ENCODE measurements at places on chromosomes 1 and 21.

DNA sequence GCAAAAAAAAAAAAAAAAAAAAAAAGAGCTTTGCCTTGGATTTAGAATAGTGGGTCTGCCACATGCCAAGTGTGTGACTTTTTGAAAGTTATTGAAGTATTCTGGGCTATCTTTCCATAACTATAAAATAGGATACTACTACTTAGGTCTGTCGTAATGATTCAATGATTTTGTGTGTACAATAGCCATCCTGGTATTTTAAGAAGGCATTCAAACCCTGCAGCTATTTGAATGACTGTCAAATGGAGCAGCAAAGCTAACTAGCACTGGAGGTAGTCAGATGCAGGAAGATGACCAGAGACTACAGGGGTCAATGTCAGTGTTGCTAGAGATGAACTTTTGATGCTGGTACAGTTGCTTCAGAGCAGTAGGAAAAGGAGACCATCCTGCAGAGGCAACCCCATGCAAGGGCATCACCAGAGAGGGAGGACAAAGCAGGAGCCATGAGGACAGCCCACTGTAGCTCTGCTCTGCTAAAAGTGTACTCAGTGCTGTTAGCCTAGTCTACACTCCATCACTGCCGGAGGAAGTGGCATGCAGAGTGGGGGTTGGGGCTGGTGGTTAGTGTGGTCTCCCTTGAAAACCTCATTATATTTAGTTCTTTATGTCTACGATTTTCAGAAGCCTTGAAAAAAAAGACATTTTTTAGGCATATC is 29.0 kb downstream of the DUSP10 start:
- no peak for DNase-seq

- DNase-seq = no peak
Observed at GRCh38 chr1:150127868-150128267, 21.8 kb upstream of the PLEKHO1 start.

- DNase-seq = no peak
Observed at GRCh38 chr1:8118031-8118451, 91.9 kb upstream of the ERRFI1 start.

DNA sequence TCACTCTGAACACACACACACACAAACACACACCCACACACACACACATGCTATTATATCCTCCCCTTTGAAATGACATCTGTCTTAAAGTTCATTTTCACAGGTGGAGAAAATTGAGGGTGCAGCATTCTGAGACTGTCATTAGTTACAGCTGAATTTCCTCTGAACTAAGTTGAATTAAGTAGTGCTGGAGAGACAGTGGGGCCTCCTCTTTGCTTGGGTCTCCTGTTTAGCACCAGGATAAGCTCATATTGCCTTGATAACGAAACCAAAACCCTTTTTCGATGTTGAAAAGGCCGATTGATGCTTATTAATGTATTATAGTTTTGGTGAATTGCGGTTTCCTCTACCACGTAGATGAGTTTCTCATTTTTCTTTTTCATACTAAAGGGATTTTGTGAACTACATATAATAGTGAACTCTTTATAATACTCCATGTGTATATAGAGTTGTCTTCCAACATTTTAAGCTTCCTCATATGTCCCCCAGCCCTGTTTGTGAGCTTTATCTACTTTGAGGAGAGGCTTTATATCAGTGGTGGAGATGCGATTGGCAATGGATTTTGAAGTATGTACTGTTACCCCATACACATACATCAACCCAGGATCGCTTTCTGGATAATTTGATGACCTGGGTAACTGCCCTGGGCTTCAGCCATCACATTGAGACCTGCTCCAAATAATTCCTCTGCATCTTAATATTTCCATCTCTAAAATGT is 17.4 kb downstream of the DYNLT5 start:
- no peak for DNase-seq

DNA sequence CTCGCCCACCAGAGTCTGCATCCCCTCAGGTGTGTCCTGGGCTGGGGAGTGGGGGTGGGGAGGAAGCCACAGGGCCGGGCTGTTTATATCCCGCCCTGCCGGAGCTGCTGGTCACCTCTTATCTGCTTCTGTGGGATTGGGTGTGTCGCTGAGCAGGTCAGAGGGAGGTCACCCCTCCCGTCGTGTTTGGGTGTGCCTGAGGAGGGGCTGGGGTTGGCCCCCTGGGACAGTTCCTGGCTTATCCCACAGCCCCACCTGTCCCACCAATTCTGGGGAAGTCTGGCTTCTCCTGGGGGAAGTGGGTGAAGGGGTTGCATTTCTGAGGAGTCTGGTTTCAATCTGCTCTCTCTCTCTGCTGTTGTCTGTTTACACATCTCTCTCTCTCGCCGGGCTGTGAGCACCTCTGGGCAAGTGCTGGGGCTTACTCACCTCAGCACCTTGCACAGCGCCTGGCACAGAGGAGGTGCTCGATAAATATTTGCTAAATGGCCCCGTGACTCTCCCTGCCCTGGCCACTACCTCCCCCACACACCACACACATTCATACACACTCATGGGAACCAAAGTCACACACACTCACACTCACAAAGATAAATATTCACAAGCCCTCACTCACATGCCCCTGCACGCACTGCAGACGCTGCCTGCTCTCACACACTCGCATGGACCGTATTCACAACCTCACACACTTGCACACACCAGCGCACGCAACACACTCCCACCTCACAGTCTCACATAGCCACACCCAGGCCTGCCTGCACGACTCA is 8.3 kb downstream of the ELF3 start:
- DNase-seq = no peak

DNA sequence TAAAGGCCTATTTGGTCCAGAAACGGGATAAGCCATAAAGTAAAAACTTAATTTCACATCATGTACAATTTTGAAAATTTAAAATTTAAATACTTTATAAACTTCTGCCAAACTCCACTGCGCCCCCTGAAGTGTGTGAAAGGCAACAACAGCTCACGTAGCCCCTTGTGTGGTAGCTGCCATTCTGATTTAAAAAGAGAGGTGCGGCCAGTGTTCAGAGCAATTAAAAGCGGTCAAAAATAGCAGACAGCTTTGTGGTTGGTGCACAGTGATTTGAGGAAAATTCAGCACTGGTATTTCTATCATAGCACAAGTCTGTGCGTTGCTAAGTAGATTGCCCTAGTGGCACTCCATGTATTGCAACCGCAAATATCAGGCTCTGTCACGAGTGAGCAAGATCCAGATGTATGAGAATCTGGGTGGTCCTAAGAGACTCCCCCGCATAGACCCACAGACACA is 122.5 kb downstream of the ATG4C start:
- no peak for DNase-seq

GRCh38 chr1:193769651-193770050 is 583.2 kb upstream of the B3GALT2 start:
- DNase-seq = no peak

DNA sequence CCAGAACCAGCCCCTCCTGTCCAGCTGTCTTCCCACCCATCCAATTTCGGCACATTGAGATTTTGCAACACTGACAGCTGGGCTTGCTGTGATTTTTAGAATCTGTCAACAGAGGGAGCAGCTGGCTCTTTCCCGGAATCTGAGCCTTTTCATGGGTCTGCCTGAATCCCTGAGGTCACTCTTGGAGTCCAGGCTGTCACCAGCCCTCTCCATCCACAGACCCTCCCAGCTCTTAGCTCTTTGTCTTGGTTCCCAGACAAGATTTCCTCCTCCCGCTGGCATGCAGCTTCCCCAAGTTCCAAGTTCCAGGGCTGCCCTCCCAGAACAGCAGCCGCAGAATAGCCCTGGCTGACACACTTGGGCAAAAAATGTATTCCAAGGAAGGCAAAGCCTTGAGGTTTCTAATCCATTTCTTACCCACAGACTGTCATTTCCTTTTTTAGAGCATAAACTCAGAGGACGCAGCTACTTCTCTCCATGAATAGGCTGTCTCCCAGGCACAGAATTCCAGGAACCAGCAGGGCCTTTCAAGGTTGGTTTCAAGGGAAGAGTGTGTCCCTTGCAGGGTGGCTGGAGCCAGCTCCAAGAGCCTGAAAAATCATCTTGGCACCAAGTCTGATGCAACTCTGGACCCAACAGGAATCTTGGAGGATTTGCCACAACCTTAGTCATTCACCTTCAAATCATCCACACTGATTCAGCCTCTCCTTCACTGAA is 7.1 kb upstream of the TMEM61 start:
- DNase-seq = no peak

DNA sequence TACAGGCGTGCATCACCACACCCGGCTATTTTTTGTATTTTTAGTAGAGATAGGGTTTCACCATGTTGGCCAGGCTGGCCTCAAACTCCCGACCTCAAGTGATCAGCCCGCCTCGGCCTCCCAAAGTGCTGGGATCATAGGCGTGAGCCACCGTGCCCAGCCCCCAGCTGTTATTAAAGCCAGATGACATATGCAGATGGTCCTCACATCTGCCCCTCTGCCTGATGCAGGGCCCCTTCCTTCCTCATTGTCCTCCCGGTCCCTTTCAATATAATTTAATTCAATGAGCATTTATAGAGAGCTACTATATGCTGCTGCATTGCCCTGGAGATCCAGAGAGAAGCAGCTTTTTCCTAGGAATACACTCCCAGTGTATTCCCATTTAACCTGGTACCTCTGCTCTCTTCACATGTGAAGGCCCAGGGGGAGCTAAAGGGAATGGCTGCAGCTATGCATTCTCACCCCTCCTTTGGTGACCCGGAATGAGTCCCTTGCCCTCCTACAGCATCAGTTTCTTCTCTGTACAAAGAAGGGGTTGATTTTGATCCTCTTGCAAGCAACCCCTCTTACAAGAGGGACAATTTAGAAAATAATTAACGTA is 55.6 kb downstream of the L1TD1 start:
- no peak for DNase-seq

- DNase-seq = peak; percentile 93
Observed at GRCh38 chr1:109298666-109299557, 7.9 kb downstream of the MYBPHL start.

DNA sequence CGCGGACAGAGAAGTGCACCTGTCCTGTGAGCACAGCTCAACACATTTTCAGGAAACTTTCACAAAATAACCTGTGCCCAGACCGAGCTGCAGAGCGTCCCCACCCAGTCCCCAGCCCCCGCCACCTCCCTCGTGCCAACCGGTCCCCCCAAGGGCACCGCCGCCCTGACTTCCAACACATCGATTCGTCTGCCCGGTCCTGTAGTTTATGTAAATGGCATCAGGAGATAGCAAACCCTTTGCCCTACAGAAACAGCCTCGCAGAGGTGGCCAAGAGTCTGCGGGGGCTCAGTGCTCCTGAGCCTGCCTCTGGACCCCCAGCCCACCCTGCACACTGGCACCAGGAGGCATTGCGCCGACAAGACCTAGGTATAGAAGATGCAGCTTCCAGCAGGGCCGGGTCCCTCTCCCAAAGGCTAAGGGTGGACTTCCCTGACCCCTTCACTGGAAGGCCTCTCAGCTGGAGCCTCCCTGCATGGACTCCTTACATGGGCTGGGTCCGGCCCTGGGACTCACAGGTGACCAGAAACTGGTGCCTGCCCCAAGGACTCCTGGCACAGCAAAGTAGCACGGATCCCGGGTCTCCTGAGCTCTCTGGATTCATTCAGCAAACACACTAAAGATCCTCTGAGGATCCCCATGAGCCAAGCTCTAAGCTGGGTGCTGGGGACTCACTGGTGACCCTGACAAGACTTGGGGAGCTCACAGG is 6.6 kb upstream of the PLEKHG5 start:
- no peak for DNase-seq

All from astrocyte of the cerebellum (primary cell).